Smooth muscle cell of the umbilical artery (primary cell): ENCODE measurements at places on chromosomes 7 and 10. TPM values are rescaled to one million over a fixed set of nuclear protein-coding genes. Genes with fewer than 3 reads are reported as not detected.

CBX3 gene
- total RNA-seq: 110 and 145 TPM in 2 replicates

ABCB1 gene
- total RNA-seq: 0.05 TPM in 1 of 2 replicates, not detected in the other

HMX2 gene
- not detected in 2 replicates for total RNA-seq

AKR1C8 gene
- not detected in 2 replicates for total RNA-seq

LRRC27 gene
- total RNA-seq: 9.7 and 13.1 TPM in 2 replicates

PLPP4 gene
- 31.8 and 49.6 TPM in 2 replicates for total RNA-seq

WDR11 gene
- 99.2 and 111 TPM in 2 replicates for total RNA-seq

NXPH1 gene
- total RNA-seq: not detected in 2 replicates

DYDC1 gene
- not detected in 2 replicates for total RNA-seq

HOGA1 gene
- total RNA-seq: under 0.01 and 0.32 TPM in 2 replicates

CACNA2D1 gene
- total RNA-seq: 94.8 and 114 TPM in 2 replicates

SH2B2 gene
- total RNA-seq: 3.3 and 4.7 TPM in 2 replicates

RBM48 gene
- 8.0 and 9.5 TPM in 2 replicates for total RNA-seq

CUZD1 gene
- 0.23 and 0.30 TPM in 2 replicates for total RNA-seq

CALML5 gene
- not detected in 2 replicates for total RNA-seq

BBIP1 gene
- 22.0 and 26.4 TPM in 2 replicates for total RNA-seq

CPVL gene
- total RNA-seq: 0.23 and 0.30 TPM in 2 replicates

METTL27 gene
- total RNA-seq: 5.0 and 9.6 TPM in 2 replicates

ZNF365 gene
- 2.7 and 2.8 TPM in 2 replicates for total RNA-seq

LRGUK gene
- total RNA-seq: under 0.01 and 0.09 TPM in 2 replicates

SEC31B gene
- total RNA-seq: 3.2 and 3.9 TPM in 2 replicates

CALY gene
- total RNA-seq: 0.23 and 0.30 TPM in 2 replicates

TRIM74 gene
- total RNA-seq: not detected in 2 replicates

TRPV5 gene
- not detected in 2 replicates for total RNA-seq

CHST3 gene
- total RNA-seq: 13.1 and 35.0 TPM in 2 replicates

NEUROD6 gene
- not detected in 2 replicates for total RNA-seq

NPY gene
- not detected in 2 replicates for total RNA-seq

DIP2C gene
- 18.9 and 19.0 TPM in 2 replicates for total RNA-seq

IGF2BP3 gene
- total RNA-seq: 17.2 and 53.6 TPM in 2 replicates

SPDYE18 gene
- total RNA-seq: 0.14 TPM in 1 of 2 replicates, not detected in the other

TECPR1 gene
- 24.6 and 45.5 TPM in 2 replicates for total RNA-seq

DNAJC12 gene
- 5.1 and 13.1 TPM in 2 replicates for total RNA-seq

MYH16 gene
- total RNA-seq: under 0.01 and 0.32 TPM in 2 replicates

ANKRD61 gene
- total RNA-seq: 0.23 TPM in 1 of 2 replicates, not detected in the other

GJD4 gene
- total RNA-seq: not detected in 2 replicates

ACBD5 gene
- total RNA-seq: 23.5 and 25.2 TPM in 2 replicates

ANKRD30A gene
- total RNA-seq: not detected in 2 replicates

PSMC2 gene
- total RNA-seq: 256 and 287 TPM in 2 replicates

MMP21 gene
- under 0.01 TPM in 1 of 2 replicates, not detected in the other for total RNA-seq

ZNF32 gene
- total RNA-seq: 18.5 and 29.1 TPM in 2 replicates

BTBD16 gene
- not detected in 2 replicates for total RNA-seq
